Right hindlimb (tissue), 1 donor: ENCODE measurements at places on chromosomes 1 and 21.

DNA sequence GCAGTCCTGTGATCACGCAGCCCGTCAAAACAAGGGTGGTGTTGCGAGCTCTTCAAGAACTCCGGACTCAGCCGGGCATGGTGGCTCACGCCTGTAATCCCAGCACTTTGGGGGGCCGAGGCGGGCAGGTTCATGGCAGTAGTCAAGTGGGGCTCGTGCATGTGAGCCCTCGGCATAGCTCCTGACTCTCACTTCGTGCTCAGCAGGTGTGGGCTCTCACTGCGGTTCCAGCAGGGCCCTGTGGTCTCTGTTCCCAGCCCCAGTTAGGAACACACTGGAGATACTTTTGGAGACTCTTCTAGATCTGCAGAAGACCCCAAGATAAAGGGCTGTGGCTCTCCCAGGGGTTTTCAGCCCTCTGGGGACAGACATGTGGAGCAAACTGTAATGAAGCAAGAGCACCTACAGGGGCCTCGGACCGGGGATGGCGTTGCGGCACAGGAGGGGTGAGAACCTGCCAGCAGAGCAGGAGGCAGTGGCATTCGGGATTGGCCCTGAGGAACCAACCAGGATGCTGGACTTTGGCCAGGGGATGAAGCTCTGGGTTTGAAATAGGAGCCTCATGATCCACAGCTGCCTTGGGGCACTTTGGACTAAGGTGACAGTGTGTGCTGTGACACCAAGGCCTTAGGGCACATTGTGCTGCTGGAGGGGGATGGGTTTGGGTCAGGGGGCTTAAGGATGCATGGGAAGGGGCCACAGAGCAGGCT, 443.2 kb downstream of the CAMTA1 start:
- no peak for DNase-seq

DNA sequence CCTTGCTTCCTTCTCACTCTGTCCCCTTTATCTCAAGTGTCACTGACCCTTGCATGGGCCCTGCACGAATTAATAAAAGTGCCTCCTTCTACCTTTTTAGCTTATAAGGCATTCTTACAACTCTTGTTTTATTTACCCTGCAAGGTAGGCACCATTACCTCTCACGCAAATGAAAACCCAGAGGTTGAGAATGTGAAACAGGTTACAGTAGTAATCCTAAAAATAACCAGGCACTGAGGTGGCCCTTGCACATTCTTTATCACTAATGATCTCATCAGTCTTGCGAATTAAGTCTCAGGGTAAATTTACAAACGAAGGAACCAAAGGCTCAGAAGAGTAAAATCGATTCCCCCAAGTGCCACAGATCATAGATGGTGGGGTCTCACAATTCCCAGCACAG, 3.7 kb downstream of the GLIS1 start:
- no peak for DNase-seq

DNA sequence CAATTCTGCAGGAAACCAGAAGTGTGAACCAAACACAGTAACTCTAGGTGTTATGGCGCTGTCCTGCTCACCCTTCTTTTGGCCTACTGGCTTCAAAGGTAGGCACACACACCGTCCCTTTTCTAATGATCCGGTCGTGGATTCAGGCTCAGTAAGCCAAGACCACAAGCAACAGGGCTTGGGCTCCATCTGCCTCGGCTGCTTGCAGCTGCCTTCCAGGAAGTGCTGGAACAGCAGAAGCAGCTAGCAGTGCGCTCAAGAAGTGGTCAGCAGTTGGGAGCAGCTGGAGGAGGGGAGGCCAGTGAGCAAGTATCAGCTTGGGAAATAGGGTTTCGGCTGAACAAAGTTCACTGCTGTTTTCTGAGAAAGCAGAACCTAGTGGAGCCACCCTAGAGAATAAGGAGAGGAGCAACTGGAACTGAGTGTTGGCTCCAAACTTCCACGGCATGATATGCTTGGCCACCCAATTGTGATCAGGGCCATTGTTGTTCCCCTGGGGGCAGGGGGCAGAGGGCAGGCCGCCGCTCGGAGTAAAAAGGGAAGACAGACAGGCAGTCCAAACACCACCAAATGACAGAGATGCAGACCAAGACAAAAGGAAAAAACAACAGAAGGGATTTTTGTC, 173.4 kb downstream of the TOMM20 start:
- peak; percentile 79 for DNase-seq

GRCh38 chr1:184965439-184965838, 8.9 kb downstream of the NIBAN1 start:
- no peak for DNase-seq

GRCh38 chr1:5297180-5297885, 642.9 kb downstream of the AJAP1 start:
- DNase-seq, result peak; percentile 80
